Ecto neural progenitor cell (in vitro differentiated cells): ENCODE measurements at places on chromosomes 2 and 18.

DNA sequence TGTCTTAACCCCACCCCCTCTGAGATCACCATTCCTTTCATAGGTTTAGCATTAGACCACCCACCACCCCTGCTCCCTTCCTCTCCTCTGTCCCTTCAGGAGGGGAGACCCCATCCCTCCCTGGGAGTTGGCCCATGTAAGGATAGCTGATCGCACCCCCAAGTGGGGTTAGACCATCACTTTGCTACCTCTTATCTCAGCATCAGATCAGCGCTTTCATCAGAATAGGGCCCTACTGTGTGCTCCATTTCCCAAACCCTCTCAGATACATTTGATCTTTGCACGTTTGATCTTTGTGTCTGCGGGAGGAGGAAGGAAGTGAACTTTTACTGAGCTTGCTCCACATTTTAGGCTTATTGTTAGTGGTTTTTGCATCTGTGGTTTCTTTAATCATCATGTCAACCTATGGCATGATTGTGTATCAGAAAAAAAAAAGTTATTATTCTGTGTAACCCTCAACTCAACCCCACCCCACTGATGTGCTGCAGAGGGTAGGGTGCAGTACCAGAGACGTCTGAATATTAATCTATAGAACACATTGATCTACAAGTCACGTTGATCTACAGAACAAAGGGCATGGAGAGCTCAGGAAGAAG is 81.2 kb downstream of the PDCL3 start:
- DNase-seq, result peak; percentile 12

DNA sequence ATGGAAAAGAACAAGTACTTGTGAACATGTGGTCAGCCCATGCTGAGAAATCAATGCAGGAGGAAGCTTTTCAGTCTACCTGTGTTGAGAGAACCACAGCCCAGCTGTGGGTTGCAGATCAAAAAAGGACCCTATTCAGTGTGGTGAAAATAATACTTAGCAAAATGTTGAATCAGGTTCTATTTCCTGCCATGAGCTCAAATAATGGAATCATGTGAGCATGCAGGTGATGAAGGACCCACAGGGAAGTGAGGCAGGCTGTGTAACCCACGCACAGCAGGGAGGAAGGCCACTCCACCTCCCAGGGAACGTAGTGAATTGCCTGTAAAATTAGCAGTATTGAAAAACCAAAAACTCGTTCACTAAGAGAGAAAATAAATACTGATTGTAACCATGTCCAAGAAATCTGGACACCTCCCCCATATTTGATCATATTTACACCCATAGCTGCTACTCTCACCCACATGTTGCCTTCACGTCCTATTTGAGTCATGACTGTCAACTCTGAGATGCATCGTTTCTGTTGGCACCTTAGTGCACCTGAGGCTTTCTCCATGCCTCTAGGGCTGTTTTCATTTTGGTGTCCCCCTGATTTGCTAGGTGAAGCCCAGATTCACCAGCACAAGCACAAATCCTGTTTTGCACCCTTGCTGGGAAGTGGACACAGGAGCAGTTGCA is 20.5 kb upstream of the BCL2L11 start:
- no peak for DNase-seq

DNA sequence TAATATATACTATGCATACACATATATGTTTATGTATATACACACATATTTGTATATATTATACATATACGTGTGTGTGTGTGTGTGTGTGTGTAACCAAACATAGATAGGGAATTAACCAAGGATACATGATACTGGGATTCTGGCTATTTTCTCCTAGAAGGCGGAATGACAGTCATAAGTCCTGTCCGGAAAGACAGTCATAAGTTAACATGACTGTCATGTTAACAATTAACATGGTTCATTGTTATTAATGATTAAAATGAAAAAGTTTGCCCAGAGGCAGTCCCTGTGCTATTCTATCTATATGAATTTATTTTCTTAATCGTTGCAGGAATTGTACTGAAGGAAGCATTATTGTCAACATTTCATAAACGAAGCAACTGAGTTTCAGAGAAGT is 450.7 kb upstream of the NXPH2 start:
- DNase-seq, result no peak

- DNase-seq, result no peak
Measured at GRCh38 chr2:20430461-20431300, 16.2 kb upstream of the RHOB start.

GRCh38 chr2:4020649-4021048 is 317.3 kb downstream of the DCDC2C start:
- DNase-seq, result no peak

GRCh38 chr18:7754725-7755181 is 187.6 kb downstream of the PTPRM start:
- DNase-seq, result no peak

DNA sequence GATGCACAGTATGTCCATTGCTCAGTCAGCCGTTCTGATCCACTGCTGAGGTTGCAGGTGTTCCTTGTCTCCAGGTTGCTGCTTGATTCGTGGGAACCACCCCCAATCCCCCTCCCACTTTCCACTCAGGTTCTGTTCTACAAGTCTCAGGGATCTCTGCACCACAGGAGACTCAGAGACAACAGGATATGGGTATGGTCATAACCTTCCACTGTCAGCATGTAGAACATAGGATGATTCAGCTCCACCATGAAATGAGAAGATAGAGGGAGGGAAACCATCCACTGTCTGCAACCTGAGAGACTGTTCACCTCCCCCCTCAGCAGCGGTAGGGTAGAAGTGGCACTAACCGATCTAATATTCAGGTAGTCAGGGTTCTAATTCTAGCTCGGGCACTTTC is 19.0 kb upstream of the KLF7 start:
- no peak for DNase-seq

- DNase-seq, result no peak
Measured at GRCh38 chr2:136332436-136333095, 214.6 kb upstream of the CXCR4 start.

GRCh38 chr2:1781291-1782080 is 37.2 kb upstream of the PXDN start:
- DNase-seq, result no peak
